ENCODE measurements at places on chromosomes 4 and X.

- DNase-seq = no peak
Observed at GRCh38 chr4:81173213-81173612, 41.8 kb downstream of the PRKG2 start.

GRCh38 chr4:112152521-112152920 is 7.3 kb downstream of the FAM241A start:
- no peak for DNase-seq

GRCh38 chr4:188006285-188006848 is 10.8 kb downstream of the ZFP42 start:
- DNase-seq = no peak

DNA sequence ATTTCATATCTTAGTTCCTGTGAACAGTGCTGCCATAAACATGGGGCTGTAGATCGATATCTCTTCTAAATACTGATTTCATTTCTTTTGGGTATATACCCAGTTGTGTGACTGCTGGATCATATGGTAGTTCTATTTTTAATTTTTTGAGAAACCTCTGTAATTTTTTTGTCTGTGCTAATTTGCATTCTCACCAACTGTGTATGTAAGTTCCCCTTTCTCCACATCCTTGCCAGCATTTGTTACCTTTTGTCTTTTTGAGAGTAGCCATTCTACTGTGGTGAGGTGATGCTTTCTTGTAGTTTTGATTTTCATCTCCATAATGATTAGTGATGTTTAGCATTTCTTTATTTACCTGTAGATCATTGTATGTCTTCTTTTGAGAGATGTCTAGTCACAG is 2086.5 kb upstream of the TENM3 start:
- DNase-seq = no peak

- no peak for DNase-seq
Observed at GRCh38 chr4:86117705-86118302, 242.0 kb downstream of the MAPK10 start.

- DNase-seq = no peak
Observed at GRCh38 chr4:15254236-15254880, 173.5 kb upstream of the C1QTNF7 start.

- no peak for DNase-seq
Observed at GRCh38 chr4:15458616-15459015, 11.1 kb upstream of the CC2D2A start.
